A549 treated with GW870086 at 1 μM for 4 hours (cell line): ENCODE measurements at places on chromosomes 3 and 15. TPM values are rescaled to one million over a fixed set of nuclear protein-coding genes. Genes with fewer than 3 reads are reported as not detected.

The SLC6A1 gene
- 0.03 TPM in 1 of 5 replicates, not detected in the others for total RNA-seq

The GPR87 gene
- 2.1 to 2.5 TPM (median 2.3 TPM) in 5 replicates for total RNA-seq

The C3orf20 gene
- 0.05 TPM in 1 of 5 replicates, not detected in the others for total RNA-seq

The PRR20G gene
- total RNA-seq = 0.64 to 1.1 TPM (median 0.80 TPM) in 5 replicates

The PLA2G4D gene
- 0.03 TPM in 1 of 5 replicates, not detected in the others for total RNA-seq

The SCN10A gene
- total RNA-seq = not detected in 5 replicates

The MAP6D1 gene
- 6.3 to 7.1 TPM (median 6.5 TPM) in 5 replicates for total RNA-seq

The PAK6 gene
- 0.57 to 0.71 TPM (median 0.65 TPM) in 5 replicates for total RNA-seq

The LRTM1 gene
- not detected in 5 replicates for total RNA-seq

The GOLGA8J gene
- total RNA-seq = 0.10 TPM in 1 of 5 replicates, not detected in the others

The KLHL40 gene
- total RNA-seq = not detected in 5 replicates
